ENCODE measurements at places on chromosomes 16 and 17.

DNA sequence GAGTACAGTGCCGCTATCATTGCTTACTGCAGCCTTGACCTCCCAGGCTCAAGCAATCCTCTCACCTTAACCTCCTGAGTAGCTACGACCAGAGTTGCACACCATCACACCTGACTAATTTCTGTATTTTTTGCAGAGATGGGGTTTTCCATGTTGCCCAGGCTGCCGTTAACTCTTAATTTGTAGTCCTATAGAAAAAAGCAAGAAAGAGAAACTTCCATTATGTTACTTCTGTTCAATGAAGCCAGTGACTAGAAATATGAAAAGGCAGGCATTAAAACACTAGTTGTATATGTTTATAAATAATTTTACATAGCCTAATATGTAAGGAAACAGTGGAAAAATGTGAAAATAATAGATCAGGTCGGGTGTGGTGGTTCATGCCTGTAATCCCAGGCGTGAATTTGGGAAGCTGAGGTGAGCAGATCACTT is 9.7 kb downstream of the RAD51C start:
- no peak for DNase-seq

DNA sequence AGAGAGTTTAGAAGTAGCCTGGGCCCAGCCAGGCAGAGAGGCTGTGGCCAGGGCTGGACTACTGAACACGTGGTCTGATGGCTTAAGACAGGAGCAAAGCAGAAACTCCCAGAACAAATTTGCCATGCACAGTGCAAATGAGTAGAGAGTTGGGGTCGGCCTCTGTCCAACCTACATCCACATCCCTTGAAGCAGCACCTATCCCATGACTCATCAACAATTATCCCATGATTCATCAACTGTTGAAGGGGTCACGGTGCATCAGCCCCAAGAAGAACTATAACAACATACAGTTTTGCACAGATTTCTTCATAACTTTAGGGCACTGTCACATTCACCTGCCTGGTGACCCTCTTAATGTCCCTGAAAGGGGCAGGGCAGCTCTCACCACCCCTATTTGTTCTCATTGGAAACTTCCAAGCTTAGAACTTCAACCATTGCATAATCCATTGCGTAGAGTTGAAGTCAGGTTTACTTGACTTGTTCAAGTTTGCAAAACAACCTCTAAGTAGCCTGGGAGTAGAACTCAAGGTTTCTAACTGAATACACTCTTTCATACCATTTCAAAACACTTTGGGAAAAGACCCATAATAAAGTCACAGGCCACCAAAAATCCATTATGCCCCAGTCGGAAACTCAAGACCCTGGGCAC is 235.2 kb upstream of the CDH5 start:
- DNase-seq, result no peak

DNA sequence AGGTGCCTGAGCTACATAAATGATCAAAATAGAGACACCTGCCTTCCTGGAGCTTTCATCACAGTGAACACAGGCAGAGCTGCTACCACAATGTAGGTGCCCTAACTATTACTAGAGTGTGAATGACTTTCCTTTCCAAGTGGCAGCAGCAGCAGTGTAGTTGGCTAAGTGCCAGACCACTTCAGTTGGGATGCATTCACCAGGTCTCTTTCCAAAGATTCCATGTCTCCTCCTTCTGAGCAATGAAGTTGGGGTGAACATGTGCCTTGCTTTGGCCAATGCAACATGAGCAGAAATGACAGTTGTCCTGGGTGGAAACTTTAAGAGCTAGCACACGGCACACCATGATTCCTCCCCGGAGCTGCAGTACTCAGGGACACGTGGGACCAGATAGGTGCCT is 23.3 kb upstream of the CACNG4 start:
- no peak for DNase-seq

DNA sequence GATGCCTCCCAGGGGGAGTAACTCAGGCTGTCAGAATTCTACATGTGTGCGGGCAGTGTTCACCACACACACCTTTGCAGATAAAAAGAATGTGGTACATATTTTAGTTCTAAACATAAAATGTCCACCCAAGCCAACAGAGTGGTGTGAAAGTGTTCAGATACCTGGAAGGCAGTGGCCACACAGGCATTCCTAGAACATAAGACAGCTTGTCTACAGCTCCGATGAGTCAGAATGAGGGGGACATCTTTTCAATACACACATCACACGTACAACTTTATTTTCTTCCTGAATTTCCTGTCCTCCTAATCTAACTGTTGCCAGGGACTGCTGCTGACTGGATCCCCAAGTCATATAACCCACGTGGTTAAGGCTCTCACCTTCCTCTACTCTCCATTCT is 142.3 kb downstream of the ZFHX3 start:
- DNase-seq, result no peak

GRCh38 chr16:495127-495748 is 32.3 kb upstream of the CAPN15 start:
- DNase-seq, result peak; percentile 64

- no peak for DNase-seq
Observed at GRCh38 chr17:70582777-70583176, 413.4 kb downstream of the KCNJ2 start.

GRCh38 chr17:12007466-12007865 is 10.2 kb upstream of the ZNF18 start:
- no peak for DNase-seq
